ENCODE measurements at places on chromosomes 1 and 21.

GRCh38 chr1:202090994-202091393, 31.7 kb upstream of the GPR37L1 start:
- DNase-seq, result no peak

DNA sequence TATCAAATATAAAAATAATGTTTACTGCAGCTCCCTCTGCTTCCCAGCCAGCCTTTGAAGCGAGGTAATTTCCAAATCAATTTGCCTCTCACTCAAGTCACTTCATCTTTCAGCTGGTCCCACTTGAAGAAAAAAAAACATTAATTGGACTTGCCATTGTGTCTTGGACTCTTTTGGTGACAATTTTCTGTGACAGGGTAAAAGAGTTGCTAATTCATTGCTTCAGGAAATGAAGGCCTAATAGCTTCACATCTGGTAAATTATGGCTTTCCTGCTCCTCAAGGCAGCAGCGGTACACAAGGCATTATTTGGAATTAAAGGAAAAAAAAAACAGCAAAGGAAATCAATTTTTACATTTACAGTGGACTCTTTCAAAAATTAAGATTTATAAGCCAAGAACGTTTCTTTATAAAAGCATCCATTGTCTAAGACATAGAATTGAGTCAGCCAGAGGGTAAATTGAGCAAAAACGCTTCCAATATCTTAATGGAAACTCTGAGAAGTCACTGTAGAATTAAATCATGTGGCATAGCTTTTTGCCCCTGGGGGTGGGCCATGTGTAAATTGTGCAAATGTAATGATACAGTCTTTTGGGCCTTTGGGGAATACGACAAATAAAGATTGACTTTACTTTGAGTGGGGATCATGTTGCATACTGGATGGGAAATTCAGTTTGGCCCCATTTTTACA, 102.5 kb downstream of the LYPLAL1 start:
- no peak for DNase-seq

DNA sequence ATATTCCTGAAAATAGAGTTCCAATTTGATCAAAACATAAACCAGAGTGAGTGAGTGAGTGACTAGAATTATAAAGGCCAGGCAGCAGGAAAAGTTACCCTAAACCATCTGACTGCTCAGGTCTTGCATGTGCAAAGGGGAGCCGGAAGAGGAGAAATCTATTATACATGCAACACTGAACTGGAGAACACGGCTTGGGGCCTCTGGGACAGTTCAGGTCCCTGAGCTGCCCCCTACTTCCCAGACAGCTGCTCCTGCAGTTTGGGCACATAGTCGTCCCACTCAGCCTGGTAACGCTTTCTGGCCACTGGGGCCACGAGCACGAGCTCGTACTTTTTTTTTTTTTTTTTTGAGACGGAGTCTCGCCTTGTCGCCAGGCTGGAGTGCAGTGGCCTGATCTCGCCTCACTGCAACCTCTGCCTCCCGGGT, 40.1 kb downstream of the PTPRC start:
- no peak for DNase-seq

- no peak for DNase-seq
Observed at GRCh38 chr1:167496797-167497619, 21.3 kb downstream of the CD247 start.

GRCh38 chr1:204579681-204580080, 63.5 kb downstream of the MDM4 start:
- DNase-seq, result no peak

GRCh38 chr1:154198756-154199562, 7.1 kb upstream of the TPM3 start:
- no peak for DNase-seq

- DNase-seq, result no peak
Observed at GRCh38 chr1:227586733-227587132, 23.4 kb downstream of the ZNF678 start.

- no peak for DNase-seq
Observed at GRCh38 chr1:98172022-98172421, 251.2 kb upstream of the DPYD start.

DNA sequence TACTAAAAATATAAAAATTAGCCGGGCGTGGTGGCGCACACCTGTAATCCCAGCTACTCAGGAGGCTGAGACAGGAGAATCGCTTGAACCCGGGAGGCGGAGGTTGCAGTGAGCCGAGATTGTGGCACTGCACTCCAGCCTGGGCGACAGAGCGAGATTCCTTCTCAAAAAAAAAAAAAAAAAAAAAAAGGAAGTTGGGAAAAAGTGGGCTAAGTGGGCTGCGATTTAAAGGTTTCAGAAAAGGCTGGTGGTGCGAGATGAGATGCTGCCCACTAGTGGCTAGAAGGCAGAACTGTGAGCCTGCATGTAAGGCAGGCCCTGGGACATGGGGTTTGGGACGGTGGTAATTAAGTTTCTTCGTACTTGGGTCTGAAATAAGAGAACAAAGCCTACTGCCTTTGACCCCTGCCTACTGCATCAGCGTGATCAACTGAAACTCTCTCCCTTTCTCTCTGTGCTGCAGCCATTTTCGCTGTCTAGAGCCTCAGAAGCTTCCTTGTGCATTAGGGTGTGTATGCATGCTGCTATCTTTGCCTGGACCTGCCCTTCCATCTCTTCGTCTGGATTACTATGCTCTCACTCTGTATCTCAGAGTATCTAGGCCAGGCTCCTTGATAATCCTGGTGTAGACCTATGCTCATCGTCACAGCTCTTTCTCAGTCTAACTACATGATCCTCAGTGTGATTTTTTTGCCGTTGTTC, 12.4 kb downstream of the FMOD start:
- no peak for DNase-seq
